Adrenal gland (tissue), 19 donors: ENCODE measurements at places on chromosomes 6 and 20. TPM values are rescaled to one million over a fixed set of nuclear protein-coding genes. Genes with fewer than 3 reads are reported as not detected.

Gene TMC2
- not detected for total RNA-seq

Gene ADAM33
- total RNA-seq, result 0.75 TPM

Gene COL21A1
- total RNA-seq, result 0.12 TPM

Gene DZANK1
- 2.2 TPM for total RNA-seq

Gene IMPG1
- total RNA-seq, result 0.06 TPM

Gene ARFGEF3
- 0.42 TPM for total RNA-seq

Gene GRM1
- total RNA-seq, result 0.06 TPM

Gene THBS2
- total RNA-seq, result 9.8 TPM

Gene HSPA12B
- total RNA-seq, result 4.3 TPM

Gene RNF39
- 0.55 TPM for total RNA-seq

Gene RIPPLY2
- total RNA-seq, result 0.83 TPM

Gene ZNF318
- 12.7 TPM for total RNA-seq

Gene PRDM13
- not detected for total RNA-seq

Gene PRICKLE4
- total RNA-seq, result 4.0 TPM

Gene GSTA4
- total RNA-seq, result 404 TPM

Gene BTNL2
- total RNA-seq, result 0.31 TPM
